ENCODE measurements at places on chromosomes 2 and 18. TPM values are rescaled to one million over a fixed set of nuclear protein-coding genes. Genes with fewer than 3 reads are reported as not detected.

DNA sequence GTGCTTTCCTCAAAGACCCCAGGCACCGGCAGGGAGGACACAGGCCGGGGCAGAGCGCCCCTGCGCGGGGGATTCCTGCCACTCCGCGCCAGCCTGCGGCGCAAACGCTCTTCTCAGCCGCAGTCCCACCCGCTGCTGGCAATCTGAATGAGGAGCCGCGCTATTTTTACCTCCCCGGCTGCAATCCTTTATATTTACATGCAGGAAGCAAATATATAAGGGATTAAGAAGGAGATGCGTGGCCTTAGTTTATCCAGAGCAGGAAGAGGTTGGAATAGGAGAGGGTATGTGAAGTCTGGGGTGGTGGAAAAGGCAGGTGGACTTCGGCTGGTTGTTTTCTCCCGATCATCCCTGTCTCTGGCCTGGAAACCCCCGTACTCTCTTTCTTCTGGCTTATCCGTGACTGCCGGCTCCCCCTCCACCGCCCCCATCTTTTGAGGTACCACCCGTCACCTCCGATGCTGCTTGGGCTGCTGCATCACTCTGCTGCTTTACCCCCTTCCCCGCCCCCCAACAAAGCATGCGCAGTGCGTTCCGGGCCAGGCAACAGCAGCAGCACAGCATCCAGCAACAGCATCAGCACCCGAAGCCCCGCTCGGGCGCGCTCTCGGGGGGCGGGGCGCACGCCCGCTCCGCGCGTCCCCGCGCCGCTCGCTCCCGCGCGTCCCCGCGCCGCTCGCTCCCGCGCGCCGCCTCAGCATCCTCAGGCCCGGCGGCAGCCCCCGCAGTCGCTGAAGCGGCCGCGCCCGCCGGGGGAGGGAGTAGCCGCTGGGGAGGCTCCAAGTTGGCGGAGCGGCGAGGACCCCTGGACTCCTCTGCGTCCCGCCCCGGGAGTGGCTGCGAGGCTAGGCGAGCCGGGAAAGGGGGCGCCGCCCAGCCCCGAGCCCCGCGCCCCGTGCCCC, at the start of gene ADAM23:
ADAM23 (plus strand) TSS at position 700 of the 902 bp plus-strand sequence. CDS start 335 bp downstream, outside the sequence.
- peak; percentile 92 for DNase-seq

DNA sequence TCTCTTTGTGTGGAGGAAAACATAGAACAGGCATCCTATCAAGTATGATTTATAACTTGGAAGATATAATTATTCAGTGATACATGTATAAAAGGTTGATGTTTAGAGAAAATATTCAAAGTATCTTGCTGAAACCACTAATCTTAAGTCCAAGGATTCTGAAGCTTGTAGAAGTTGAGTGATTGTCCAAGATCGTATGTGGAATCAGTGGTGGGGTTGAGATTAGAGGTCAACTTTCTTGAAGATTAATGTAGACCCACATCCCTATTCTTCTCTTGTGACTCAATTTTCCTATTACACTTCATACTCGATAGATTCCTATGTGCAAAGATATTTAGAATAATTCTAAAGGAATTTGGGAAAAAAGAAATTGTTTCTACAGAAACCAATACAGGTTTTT, 1565.9 kb upstream of the ACVR2A start:
- DNase-seq, result no peak

DNA sequence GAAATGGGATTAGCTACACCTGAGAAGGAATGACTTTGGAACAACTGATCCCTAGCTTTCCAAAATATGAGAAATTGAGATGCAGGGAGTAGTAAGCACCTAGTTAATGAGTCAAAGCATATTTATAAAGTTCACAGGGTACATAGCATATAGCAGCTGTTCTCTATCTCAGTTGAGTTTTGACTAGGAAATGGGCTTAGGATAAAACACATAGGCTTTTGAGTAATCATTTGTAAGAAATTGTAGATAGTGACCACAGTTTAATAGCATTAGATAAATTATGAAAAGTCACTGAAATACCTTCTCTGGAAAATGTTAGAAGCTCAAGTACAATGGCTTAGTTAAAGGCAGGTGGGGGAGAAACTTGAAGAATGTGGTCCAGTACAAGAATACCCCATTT, 444.7 kb upstream of the TNP1 start:
- DNase-seq, result no peak

DNA sequence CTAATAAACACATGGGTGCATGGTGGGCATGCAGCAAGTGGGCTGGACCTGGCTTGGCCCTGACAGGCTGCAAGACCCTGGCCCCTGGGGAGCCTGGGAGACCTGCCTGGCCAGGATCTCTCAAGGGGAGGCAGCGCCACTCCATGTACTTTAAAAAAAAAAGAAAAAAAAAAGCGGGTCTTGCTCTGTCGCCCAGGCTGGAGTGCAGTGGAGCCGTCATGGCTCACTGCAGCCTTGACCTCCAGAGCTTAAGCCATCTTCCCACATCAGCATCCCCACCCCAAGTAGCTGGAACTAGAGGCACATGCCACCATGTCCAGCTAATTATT, 29.5 kb upstream of the SEMA4C start:
- no peak for DNase-seq

GRCh38 chr2:149666809-149667320, 79.3 kb upstream of the MMADHC start:
- no peak for DNase-seq

Gene TUBB8B
- total RNA-seq, result 0.36 TPM

DNA sequence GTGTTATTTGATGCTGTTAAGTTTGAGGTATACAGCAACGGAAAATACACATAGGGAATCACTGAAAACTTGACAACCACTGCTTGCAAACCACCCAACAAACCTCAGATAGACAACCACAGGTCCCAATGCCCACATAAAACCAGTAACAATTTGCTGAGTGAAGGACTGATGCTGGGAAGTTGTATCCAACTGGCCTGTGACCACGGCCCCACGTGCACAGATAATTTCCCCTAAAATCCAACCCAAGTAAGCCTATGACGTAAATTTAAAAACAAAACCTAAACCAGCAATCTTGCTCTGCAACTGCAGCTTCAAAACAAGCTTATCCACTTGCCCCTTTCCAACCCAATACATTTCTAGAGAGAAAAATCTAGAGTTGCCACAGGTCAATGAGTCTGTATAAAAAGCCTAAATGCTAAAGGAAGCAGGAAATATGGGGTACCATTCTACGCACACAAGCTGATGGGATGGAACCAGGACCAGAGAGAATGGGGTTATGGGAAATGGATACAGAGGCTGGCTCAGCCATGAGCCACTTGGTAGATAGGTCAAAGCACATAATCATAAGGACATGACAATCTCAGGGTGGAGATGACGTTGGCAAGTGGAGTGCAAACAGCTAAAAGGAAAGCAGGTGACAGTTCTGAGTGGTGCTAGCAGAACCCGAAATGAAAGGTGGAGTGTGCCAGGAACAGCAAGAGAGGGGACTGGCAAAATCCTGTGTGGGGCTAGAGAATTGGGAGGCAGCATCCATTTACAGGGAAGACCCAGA, 27.8 kb upstream of the CREB1 start:
- no peak for DNase-seq

Gene HAAO
- total RNA-seq, result 0.77 TPM

GRCh38 chr2:225488743-225489142, 89.2 kb downstream of the NYAP2 start:
- DNase-seq, result no peak

DNA sequence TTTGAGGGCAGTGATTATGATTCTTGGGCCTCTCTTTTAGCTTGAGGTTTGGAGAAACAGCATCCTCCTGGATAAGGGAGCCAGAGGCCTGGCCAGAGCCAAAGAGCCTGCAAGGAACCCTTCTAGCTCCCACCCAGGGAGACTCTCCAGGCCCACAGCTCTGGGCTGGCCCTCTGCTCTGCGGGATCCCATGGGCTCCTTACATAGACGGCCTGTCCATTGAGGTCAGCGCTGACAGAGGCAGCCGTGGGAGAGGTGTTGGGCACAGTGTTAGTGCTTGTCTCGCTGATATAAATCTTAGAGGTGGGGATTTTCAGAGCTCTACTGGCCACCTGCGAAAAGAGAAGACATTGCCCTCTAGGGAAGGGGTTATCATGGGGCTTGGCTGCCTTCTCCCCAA, 67.2 kb downstream of the XDH start:
- no peak for DNase-seq

Gene CHST9
- total RNA-seq, result 1.3 TPM

Gene SERPINB10
- not detected for total RNA-seq

- peak; percentile 70 for DNase-seq
Measured at GRCh38 chr2:235756491-235756890, 262.6 kb downstream of the AGAP1 start.

Gene DSC2
- total RNA-seq, result 11.9 TPM

- DNase-seq, result no peak
Measured at GRCh38 chr2:96157649-96158553, 12.7 kb upstream of the DUSP2 start.

Gene GCC2
- total RNA-seq, result 29.1 TPM

- DNase-seq, result no peak
Measured at GRCh38 chr2:54444503-54444902, 11.6 kb upstream of the SPTBN1 start.

DNA sequence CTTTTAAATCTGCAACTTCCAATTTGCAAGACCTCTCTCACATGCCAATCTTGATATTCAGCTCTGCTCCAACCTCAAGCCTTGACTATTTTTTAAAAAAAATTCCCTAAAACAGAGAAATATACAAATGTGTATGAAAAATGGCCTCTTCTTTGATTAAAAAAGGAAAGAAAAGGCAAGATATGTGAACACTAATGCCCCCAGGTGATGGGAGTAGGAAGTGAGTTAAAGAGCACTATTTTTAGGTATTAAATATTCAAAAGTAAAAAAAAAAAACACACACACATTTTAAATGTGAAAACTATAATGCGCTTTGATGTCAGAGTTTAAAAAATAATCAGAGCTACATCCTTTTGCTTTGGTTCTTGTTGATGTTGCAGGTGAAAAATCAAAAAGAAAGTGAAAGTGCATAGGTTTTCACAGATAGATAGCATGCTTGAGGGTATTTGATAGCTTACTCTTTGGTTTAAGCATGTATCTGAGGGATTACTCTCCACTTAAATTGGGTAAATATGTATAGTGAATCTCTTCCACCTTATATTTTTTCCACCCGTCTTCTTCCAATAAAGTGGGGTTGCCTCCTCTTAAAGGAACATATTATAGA, 406.0 kb upstream of the POU3F3 start:
- no peak for DNase-seq

Gene PCBP1
- total RNA-seq, result 62.0 TPM

- no peak for DNase-seq
Measured at GRCh38 chr2:121884511-121884921, 129.1 kb downstream of the TSN start.

DNA sequence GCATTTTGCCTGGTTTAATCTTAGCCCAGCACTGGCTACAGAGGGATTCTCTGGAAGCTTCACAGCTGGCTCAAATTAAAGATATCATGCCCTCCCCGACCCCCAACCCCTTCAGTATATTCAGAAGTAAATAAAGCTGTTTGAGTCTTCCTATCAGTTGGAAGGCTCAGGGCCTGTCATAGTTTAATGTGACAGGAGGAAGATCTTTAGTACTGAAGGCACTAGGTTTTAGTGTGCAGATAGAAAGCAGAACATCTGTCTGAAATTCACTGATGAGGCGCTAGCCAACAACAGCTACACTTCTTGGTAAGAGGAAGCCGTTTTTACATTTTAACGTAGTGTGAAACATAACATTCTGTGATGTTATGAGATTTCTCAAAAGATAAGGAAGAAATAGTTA, 969.1 kb upstream of the CDH2 start:
- DNase-seq, result no peak

DNA sequence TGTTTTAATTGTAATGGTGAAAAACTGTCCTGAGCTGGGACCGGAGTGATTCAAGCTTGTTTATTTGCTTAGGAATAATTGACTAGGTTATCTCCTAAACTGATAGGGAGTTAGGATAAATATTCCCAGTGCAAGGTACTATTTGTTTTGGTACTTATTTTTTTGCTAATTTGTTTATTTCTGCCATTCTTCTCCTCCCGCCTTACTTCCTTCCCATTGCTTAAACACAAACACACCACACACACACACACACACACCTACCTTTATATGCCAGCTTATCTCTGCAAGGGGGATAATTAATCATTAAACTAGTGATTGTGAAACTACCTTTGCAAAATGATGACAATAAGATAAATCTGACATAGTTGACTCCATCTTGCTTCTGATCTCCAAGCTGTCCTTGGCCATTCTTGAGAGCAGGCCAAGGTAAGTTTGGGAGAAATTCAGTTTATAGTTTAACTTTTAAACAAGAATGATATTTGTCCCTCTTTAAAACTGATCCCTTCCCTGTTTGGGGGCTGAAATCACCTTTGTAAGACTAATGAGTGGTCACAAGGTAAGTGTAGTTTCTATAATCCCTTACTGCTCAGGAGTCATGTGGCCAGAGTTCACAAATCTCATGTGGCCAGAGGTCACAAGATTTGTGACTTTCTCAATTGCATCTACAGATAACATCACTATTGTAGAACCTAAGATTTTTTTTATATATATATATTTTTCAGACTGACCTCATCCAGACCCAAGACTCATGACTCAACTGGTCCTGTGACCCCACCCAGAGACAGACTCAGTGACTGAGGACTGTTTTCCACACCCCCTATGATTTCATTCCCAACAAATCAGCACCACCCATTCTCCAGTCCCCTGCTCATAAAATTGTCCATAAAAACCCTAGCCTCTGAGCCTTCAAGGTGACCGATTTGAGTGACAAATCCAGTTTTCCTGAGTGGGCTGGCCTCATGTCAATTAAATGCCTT, 83.1 kb upstream of the LRRTM4 start:
- no peak for DNase-seq

Gene ABHD1
- total RNA-seq, result 0.65 TPM

DNA sequence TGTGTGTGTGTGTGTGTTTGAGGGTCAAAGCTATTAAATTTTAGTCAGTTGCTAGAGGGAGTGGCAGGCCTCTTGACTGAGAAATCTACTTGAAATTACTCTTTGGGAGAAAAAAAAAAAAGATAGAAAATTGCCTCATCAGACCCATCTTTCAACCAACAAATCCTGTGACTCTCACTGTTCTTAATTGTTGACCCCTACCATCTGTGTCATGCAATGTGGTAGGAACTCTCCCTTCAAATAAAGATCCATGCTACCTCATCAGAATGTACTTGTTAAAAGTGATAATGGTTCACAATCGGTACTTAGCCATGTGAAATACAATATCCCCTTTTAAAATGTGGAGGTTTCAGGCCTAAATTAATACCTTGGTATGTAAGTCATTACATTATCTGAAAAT, 670.8 kb upstream of the FANCL start:
- DNase-seq, result no peak

Gene UGT1A8
- total RNA-seq, result not detected

DNA sequence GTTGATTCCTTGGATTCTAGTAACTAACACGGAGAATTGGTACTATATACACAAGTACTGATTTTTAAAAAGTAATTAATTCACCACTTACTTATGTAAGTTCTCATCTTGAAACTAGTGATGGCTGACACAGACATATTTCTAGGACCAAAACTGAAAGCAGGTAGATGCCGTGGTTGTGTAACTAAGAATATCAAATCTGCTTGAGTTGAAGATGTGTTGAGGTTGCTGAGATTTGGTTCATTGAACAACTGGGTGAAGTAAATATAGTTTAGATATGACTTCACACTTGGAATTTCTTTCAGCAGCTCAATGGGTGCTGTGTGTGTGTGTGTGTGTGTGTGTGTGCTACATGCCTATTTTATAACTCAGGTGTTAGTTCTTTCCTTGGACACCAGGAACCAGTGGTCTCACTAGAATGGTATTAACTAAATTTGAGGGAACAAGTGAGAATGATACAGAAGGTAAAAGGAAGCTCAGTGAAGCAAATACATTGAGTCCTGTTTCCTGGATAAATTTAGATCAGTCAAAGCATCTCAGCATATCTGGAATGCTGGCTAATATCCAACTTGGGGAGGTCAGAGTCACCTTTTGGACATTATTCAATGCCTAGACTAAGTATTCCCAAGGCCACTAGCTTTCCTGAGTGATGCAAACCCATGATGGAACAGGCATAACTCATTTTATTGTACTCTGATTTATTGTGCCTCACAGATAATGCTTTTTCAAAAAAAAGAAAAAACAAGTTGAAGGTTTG, 110.7 kb upstream of the ZEB2 start:
- DNase-seq, result no peak
